ENCODE measurements at places on chromosomes 3 and 15.

GRCh38 chr15:52109559-52110451 lies 2.8 kb downstream of the BCL2L10 start:
- no peak for DNase-seq

DNA sequence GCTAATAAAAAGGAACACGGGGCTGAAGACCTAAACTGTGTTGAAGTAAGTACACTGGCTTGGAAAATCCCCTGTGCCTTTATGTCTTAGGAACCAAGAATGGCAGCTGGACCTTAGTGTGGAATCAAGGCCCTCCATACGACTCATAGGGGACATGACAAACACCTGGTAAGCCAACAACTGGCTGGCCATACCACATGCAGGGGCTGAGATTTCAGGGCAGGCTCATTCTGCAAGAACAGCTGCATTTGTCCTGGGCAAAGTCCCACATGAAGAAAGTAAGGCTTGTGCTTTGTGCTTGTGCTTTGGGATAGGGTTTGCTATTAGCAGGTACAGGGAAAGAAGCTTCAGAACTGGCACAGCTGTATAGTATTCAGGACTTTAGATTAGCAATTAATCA lies 18.0 kb downstream of the ETV5 start:
- DNase-seq: no peak

- peak; percentile 12 for DNase-seq
These were observed 104.9 kb downstream of the TPRG1 start for GRCh38 chr3:189276444-189277219.

DNA sequence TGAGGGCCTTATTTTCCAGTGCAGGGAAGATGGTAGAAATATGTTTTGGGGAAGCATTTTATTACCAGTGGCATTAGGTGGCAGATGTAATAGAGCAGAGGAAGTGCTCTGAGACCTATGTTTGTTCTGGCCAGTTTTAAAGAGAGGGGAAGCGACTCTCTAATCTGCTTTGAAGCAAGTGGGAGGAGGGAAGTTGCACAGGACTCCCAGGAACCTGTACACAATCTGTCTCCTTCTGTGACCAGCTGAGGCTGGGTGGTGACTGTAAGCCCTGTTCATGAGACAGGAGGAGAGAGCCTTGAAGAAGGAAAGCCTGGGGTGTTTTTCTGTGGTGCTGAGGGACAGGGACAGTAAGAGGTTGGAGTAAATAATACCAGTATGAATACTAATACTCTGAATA lies 60.5 kb downstream of the LPP start:
- DNase-seq: no peak

GRCh38 chr15:98684436-98684835 lies 36.1 kb downstream of the IGF1R start:
- no peak for DNase-seq

GRCh38 chr3:8767667-8768363 lies 1.6 kb downstream of the OXTR start:
- DNase-seq: no peak

DNA sequence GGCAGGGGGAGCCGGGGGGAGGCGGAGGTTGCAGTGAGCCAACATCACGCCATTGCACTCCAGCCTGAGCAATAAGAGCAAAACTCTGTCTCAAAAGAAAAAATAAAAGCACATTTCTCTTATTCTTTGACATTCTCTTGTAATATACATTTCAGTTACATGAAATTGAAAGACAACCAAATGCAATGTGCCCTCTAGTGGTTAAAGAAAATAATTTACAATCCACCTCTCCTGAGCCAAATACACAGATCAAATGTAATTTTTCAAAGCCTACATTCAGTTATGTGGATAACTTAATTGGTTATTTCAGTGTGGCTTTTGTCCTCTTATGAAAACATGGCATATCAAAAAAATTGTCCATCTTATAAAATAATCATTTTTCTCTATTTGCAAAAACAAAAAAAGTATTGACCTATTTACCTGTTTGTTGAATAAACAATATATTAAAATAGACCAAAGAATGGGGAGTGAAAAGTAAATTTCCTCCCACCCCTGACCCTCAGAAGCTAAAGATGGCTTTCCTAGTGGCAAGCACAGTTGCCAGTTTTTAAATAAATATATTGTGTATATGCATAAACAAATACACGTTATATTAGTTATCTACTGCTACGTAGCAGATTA lies 14.2 kb upstream of the U2SURP start:
- no peak for DNase-seq

DNA sequence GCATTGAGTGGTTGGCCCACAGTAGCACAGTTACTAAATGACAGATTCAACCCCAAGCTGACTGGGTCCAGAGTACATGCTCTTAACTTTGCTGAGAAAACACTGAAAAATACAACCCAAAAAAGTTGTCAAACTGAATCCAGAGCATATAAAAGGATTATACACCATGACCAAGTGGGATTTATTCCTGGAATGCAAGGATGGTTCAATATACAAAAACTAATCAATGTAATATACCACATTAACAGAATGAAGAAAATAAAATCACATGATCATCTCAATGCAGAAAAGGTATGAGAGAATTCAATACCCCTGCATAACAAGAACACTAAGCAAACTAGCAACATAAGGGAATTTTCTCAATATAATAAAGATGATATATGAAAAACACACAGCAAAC lies 98.5 kb downstream of the STAG1 start:
- DNase-seq: no peak

DNA sequence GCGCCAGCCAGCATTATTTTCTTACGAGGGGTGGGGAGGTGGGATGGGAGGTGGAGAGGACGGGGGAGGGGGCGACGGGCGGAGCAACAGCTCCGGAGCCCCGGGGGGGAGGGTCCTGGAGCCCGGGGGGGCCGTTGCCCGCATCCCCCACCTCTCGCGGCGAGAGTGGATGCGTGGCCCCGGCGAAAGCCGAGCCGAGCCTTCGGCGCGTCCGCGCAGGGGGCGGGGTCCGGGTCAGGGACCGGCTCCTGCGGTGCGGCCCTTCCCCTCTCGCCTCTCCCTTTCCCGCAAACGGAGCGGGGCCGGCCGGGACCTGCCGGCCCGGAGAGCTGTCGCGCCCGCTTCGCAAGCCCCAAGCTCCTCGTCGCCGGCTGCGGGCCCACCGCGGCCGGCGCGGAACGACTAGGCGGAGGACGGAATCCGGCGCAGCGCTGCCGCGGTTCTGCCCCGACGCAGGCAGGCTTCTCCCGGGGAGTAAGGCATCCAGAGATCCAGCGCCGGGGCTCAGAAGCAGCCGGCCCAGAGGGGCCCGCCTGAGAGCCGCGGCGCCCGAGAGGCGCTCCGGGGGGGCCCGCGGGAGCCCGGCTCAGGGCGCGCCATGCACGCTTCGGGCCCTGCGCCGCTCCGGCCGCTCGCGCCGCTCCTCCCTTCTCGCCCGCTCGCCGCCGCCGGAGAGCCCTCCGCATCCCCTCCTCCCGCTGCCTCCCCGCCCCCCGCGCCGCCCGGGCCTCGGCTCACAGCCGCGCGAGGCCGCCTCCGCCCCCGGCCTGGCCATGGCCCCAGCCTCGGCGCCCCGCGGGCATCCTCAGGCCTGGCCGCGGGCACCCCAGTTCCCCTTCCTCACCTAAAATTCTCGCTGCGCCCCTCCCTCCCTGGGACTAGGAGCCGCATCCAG lies 459 bp upstream of the ADCY5 start:
- DNase-seq: peak; percentile 32

- DNase-seq: no peak
These were observed 25.0 kb upstream of the BCL6 start for GRCh38 chr3:187770224-187770623.

DNA sequence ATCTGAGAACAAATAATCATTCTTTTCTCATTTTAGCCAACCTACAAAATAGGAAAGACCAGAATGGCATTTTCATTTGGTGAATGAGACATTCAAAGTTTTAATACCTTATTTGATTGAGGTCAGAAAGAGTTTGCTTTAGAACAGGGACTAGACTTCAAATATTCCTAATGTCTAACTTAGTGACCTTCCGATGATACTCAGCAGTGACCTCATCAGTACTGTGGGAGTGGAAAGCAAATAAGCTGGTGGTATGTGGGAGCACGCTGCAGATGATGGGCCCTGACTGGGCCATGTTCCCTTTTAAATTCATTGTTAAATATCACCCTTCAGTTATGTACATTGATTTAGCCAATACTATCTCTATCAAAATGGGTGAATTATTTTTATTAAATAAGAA lies 223.3 kb downstream of the P3H2 start:
- DNase-seq: no peak

DNA sequence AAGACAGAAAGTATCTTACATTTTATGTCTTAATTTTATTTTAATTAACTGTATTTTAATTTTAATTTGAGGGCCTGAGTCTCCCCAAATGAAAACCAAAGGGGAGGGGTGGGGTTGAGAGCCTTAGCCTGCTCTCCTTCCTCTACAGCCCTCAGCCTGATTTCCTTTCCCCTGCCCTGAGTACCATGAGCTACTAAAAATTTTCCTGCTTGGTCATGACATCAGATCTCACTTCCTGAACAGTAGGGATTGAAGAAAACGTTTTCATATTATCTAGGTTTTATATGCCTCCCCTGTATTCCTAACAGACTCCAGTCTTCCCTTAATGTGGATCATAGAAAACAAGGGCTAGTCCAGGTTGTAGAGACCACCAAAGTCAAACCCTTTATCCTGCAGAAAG lies 133.9 kb downstream of the MYLK start:
- DNase-seq: no peak

DNA sequence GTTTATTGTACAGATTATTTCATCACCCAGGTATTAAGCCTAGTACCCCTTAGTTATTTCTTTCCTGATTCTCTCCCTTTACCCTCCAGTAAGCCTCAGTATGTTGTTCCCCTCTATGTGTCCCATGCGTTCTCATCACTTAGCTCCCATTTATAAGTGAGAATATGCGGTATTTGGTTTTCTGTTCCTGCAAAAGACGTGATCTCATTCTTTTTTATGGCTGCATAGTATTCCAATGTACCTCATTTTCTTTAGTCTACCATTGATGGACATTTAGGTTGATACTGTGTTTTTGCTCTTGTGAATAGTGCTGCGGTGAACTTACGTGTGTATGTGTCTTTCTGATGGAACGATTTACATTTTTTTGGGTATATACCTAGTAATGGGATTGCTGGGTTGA lies 36.7 kb downstream of the CEP63 start:
- no peak for DNase-seq

DNA sequence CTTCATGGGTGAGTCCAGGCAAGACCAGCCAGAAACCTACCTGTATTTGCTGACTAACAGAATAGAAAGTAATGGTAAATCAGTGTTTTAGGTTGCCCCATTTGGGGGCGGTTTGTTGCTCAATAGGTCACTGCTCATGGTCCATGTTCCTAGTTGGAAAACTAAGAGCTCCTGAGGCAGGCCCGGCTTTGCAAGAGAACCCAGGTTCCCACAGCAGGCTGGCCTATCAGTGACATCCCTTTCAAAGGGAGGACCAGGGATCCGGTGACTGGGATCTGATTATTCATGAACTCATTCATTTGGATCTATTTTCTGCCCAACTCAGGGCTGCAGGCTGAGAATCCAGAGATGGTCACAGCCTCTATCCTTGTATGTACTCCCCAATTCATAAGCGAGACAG lies 163.9 kb downstream of the WNT7A start:
- DNase-seq: no peak

DNA sequence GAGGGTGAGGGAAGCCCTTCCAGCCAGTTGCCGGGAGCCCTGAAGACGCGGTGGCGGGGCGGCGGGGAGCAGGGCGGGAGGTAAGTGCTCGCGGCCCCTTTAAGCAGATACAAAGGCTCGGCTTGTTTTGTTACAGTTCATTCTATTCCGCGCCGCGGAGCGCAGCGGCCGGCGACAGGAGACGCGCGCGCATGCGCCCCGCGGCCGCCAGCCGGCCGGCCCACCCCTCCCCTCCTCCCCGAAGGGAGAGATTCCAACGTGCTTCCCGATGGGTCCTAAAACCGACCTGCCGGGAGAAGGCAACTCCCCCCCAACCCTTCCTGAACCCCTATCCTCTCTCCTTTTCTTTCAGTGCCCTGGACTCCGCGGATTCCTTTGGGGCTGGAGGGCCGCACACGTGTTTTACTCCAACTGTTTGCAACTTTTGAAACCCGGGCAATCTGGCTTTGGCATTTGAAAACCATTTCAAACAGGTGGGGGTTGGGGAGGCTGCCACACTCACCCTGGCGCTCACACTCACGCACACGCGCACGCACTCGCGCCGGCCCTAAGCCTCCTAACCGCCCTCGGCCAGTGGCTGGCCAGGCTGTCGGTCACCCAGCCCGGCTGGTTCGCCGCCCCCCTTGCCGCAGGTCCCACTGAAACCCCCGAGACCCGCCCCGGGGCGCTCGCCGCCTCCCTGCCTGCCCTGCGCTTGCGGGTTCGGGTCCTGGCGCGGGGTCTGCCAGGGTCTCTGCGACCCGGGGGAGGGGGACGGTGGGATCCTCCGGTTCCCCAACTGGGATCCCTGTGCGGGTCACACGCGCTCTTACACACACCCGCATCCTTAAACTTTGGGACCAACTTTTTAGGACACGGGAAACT lies at the start of gene MAGI1:
Gene MAGI1 (minus strand): TSS at position 193 of the 864 bp plus-strand sequence. CDS start 610 bp downstream, outside the sequence.
- peak; percentile 94 for DNase-seq

DNA sequence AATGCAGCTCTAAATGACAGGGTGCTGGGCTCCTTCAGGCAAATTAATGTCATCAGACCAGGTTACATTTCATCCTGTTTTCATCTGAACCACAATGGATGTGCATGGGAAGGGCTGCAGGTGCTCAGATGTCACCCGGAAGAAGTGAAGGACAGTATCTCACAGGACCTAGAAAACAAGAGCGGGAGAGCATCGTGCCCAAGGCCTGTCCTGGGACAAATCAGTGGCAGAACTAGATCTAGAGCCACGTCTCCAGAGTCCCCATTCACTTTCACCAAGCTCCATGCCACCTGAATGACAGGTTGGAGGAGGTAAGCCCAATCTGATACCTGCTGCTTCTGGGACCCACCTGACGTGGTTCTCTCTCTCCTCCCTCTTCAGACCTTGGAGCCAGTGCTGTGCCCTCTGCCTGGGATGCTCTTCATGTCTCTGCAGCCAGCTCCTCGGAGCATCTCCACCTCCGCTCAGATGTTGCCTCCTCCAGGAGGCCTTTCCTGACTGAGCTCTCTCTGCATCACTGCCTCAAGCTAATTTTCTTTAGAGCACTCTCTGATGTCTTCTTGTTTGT lies 77.3 kb downstream of the CPN2 start:
- no peak for DNase-seq

DNA sequence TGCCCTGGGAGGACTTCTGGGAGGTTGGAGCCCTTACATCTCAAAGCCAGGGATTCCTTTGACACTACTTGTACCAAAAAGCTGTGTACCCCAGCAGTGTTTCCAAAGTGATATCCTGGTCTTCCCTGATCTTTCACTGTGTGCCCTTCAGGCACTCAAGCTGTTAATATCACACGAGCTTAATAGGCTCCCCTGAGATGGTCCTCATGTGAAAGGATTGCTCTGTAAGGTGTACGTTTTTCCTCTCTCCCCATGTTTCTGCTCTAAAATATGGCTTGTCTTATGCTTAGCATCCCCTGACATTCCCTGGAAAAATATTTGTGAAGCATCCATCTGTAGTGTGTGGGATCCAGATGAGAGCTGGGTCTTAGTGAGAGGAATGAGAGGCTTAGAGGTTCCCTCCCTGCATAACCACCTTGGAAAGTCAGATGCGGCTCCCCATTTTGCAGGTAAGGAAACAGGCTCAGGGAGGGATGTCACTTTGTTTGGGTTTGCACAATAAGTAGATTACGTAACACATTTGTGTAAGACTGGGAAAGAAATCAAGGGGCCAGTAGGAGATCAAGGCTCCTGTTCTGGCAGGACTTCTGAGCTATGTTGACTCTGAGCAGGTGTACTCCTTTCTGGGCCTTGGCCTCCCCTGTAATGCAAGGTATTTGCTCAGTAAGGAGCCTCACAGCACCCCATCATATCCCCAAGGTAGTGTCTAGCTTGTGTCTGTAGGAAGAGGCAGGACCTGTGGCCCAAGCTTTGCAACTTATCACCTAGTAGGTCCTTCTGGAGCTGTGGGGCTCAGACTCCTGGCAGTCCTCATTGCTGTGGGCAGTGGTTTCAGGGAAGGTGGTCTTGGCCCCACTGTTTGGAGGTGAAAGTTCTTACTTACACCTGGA lies 667 bp upstream of the ACOX2 start:
- DNase-seq: no peak

Measured in heart right ventricle (tissue), 16 donors.